ENCODE measurements at places on chromosomes 6 and 20.

GRCh38 chr20:53692465-53693067 is 98.9 kb upstream of the ZNF217 start:
- no peak for DNase-seq

GRCh38 chr6:111494951-111495635 is 12.1 kb upstream of the REV3L start:
- no peak for DNase-seq

- DNase-seq: no peak
Observed at GRCh38 chr20:47146686-47147085, 209.8 kb downstream of the ZMYND8 start.

- DNase-seq: no peak
Observed at GRCh38 chr6:41947581-41948220, 6.1 kb upstream of the CCND3 start.

DNA sequence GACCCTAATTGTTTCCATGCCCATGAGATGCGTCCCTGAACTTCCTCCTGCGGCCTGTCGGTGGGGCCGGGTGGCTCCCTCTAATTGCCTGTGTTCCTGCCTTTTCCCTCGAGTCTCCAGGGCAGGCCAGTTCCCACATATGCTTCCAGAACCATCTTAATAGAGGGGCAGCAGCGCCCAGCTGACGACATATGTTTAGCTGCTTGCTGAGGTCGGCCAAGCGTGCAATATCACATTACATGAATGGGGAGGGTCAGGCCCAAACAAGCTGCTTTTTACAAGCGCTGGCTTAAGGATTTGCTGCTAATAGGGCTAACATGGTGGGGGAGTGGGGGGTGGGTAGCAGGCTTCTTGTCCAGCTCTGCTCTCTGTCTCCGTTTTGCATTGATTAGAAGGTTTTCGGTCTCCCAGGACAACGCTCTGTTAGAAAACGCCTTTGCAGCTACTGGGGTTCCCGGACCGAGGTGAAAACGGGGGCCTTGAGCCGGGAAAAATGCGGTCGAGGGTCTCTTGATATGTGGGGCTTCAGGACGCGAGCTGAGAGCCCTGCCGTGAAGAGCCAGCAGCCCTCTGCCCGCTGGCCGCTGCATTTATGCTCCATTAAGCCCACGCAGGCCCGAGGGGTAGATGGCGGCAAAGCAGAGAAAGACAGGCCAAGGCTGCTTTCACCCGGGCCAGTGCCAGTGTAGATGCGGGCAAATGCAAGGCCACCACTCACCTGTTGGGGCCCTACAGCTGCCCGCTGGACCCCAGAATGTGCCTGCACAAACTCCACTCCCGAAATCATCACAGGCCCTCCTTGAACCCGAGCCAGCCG is 308.5 kb downstream of the BMP7 start:
- no peak for DNase-seq

- DNase-seq: no peak
Observed at GRCh38 chr6:155693573-155694418, 238.2 kb upstream of the NOX3 start.

- no peak for DNase-seq
Observed at GRCh38 chr6:24968783-24969182, 33.0 kb upstream of the RIPOR2 start.

DNA sequence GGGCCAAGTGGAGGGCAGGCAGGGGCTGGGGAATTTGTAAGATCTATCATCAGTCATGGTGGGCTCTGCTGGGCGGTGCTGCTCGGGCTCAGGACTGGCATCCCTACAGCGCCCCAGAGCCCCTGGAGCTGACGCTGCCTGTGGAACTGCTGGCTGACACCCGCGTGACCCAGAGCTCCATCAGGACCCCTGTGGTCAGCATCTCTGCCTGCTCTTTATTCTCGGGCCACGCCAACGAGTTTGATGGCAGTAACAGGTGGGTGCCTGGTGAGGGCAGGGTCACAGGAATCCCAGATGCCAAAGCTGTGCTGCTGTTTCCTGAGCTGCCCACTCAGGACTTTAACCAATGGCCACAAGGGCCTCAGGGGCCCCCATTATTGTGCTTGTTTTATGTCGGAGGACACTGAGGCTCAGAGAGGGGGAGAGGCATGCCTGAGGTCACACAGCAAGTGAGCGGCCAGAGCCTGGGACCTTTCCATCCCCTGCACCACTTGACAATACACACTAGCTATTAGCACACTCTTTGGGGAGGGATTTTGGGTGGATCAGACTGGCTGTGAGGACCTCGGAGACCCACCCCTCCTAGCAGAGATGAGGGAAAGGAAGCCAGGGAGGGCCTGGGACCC is 6.3 kb downstream of the BPIFB2 start:
- no peak for DNase-seq

GRCh38 chr6:121830736-121831135 is 395.3 kb downstream of the GJA1 start:
- DNase-seq: no peak

- peak; percentile 3 for DNase-seq
Observed at GRCh38 chr6:62285612-62286469, at the start of gene KHDRBS2. KHDRBS2 (minus strand) TSS chr6:62286225.

Measured in stimulated activated CD4-positive, alpha-beta T cell treated with anti-CD3 and anti-CD28 coated beads, Interleukin-4, amount 100 ng/mL, for 24 hours (primary cell).